Fibroblast of the aortic adventitia (primary cell): ENCODE measurements at places on chromosomes 11 and 22. TPM values are rescaled to one million over a fixed set of nuclear protein-coding genes. Genes with fewer than 3 reads are reported as not detected.

IL17REL gene
- total RNA-seq, result not detected in 2 replicates

APOL5 gene
- not detected in 2 replicates for total RNA-seq

SYTL2 gene
- 5.2 and 52.4 TPM in 2 replicates for total RNA-seq

SCGB1C1 gene
- total RNA-seq, result not detected in 2 replicates

DSCAML1 gene
- total RNA-seq, result not detected in 2 replicates

TMEM80 gene
- 3.6 and 9.4 TPM in 2 replicates for total RNA-seq

SUN2 gene
- 69.1 and 93.2 TPM in 2 replicates for total RNA-seq

NDUFA6 gene
- total RNA-seq, result 51.2 and 66.8 TPM in 2 replicates

DNAJB7 gene
- total RNA-seq, result not detected in 2 replicates

ARCN1 gene
- 72.4 and 210 TPM in 2 replicates for total RNA-seq

CDKN1C gene
- total RNA-seq, result 4.2 and 76.6 TPM in 2 replicates

IL18BP gene
- total RNA-seq, result 1.1 and 2.2 TPM in 2 replicates

CFAP300 gene
- total RNA-seq, result 4.1 and 12.7 TPM in 2 replicates

RIC8A gene
- total RNA-seq, result 135 and 148 TPM in 2 replicates

IL10RA gene
- total RNA-seq, result not detected in 2 replicates

CSF2RB gene
- total RNA-seq, result 0.81 and 0.98 TPM in 2 replicates

FGF4 gene
- total RNA-seq, result 0.08 TPM in 1 of 2 replicates, not detected in the other

TSSK2 gene
- not detected in 2 replicates for total RNA-seq

CDHR5 gene
- total RNA-seq, result not detected in 2 replicates
